Astrocyte of the spinal cord (primary cell): ENCODE measurements at places on chromosomes 1 and 21.

- DNase-seq = no peak
Observed at GRCh38 chr1:191971447-191971846, 186.8 kb upstream of the RGS18 start.

GRCh38 chr1:18929686-18930085 is 26.8 kb downstream of the IFFO2 start:
- DNase-seq = peak; percentile 70

DNA sequence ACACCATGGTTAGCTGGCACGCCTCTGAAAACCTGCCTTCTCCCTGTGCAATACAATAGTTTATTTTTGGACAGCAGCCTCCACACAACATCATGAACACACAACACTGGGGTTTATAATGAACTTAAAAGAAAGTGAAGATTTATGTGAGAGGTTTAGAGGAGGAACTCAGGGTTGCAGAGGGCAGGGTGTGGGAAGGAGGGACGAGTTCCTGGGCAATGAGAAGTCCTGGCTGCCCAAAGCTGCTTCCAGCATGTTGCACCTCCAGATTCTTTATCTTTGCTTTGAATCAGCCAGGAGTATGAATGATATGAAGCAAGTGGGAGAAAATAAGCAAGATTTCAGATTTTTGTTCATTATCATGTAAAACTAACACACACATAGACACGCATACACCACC is 11.3 kb upstream of the LRRC8D start:
- DNase-seq = peak; percentile 41

DNA sequence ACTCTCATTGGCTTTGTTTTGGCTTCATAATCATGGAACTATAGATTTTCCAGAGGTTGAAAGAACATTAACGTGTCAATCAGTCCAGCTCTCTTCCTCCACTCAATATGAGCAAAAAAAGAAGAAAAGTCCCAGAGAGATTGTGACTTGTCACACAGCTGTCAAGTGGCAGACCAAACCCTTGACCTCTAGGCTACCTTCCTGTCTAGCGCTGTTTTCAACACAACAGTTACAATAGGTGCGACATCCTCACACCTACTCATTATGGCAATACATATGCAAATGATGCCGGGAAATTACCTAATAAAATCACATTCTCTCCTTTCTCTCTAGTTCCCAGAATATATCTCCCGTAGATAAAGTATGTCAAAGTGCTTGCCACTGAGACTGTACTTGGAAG is 1.1 kb downstream of the WARS2 start:
- DNase-seq = no peak

- DNase-seq = peak; percentile 46
Observed at GRCh38 chr1:61078618-61079295, 3.6 kb upstream of the NFIA start.

- DNase-seq = no peak
Observed at GRCh38 chr1:205669341-205670149, 10.8 kb downstream of the SLC45A3 start.

DNA sequence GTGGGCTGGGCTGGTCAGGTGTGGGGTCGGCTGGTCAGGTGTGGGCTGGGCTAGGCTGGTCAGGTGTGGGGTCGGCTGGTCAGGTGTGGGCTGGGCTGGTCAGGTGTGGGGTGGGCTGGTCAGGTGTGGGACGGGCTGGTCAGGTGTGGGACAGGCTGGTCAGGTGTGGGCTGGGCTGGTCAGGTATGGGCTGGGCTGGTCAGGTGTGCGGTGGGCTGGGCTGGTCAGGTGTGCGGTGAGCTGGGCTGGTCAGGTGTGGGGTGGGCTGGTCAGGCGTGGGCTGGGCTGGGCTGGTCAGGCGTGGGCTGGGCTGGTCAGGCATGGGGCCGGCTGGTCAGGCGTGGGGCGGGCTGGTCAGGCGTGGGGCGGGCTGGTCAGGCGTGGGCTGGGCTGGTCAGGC is 6.3 kb upstream of the FNDC10 start:
- no peak for DNase-seq

DNA sequence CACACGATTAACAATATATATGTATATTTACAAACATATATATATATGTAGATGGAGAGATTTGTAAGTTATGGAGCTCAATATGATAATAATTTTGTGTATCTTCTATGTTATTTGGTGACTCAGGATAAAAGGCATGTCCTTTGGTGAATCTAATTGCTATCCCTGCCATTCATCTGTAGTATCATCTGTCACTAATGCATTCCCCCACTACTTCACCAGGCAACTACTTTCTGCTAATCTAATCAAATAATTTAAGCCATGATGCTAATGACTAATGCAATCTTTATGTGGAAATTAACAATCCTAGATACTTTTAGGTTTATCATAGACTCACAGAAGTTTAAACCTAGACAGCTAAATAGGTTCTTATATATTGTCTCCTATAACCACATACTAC is 1074.5 kb downstream of the PLA2G4A start:
- no peak for DNase-seq

DNA sequence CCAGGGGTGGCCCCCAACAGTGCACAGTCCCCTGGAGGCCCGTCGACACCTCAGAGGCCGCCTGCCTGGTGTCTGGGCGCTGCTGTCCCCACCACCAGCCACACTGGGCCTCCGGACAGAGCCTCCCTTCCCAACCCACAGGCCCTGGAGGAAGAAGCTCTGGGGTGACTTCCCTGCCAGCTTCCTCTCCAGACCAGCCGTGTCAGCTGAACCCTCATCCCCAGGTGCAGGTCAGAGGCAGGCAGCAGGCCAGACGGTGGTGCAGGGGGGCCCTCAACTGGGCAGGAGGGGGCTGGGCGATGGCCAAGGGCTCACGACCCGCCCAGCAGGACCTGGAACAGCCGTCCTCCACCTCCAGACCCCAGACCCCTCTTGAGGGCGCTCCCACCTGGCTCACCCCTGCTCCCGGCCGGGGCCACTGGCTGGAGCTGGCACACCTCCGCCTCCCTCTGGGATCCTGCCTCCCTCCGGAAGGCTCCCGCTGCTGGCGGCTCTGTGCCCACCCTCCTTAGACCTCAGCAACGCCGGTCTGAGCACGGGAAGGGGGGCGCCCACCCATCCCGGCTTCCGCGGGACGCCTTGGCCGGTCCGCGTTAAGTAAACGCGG is 520 bp downstream of the TNFRSF18 start:
- DNase-seq = no peak

GRCh38 chr1:116741836-116742565 is 12.2 kb upstream of the CD2 start:
- no peak for DNase-seq
